ENCODE measurements at places on chromosomes 3 and 15.

DNA sequence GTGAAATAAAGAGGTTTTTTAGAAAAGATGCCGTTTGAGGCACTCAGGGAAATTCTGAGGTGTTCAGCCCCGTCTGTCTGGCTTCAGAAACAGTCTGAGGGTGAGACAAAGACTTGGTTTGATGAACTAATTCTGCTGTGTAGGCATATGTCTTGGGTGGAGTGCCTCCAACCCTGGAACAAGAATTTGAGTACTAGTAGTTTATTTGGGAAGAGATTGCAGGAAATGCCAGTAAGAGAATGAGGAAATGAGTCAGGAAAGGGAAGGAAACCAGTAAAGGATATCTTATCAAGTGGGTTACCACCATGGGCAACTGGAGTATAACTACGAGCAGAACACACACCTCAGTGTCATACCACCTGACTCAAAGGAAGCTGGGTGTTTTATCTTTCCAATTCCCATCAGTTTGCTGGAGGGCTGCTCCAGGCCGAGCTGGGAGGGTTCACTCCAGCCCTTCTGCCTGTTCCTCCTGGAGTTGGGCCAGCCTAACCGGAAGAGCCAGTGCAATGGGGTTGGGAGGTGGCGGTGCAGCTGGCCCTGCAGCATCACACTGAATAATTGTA is 75.3 kb downstream of the TGFBR2 start:
- ATAC-seq: peak; percentile 62

DNA sequence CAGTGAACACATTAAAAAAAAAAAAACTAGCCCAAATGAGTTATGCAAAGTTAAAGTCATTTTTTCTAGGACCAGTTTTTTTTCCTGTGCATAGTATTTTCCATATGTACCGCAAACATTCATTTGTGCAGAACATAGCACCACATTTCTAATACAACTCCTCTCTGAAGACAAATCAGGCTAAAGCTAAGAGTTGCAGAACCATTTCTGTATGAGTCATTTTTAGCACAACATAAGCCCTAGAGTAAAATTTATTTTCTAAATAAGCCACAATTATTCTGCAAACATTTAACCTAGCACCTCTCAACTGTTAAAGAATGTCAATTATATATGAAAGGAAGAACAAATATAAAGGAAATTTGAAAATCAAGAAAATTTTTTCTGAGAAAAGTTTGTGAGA is 375.8 kb downstream of the TIGIT start:
- no peak for ATAC-seq

DNA sequence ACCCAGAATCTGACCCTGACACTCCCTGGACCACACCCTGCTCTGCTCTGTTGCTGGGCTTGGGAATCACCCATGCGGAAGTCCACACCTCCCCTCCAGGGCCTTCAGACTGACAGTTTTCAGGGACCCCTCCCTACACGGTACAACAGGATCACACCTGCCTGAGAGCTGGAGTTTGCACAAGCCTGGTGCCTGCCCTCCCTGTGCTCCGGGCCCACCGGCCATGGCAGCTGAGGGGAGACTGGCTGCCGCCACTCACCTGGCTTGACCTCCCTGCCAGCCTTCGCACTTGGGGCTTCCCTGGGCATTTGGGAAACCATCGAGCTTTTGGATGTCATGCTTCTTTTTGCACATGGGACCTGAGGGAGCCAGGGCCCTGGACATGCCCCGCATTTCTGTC is 95.9 kb upstream of the ANKRD34C start:
- ATAC-seq: peak; percentile 53

GRCh38 chr3:182183716-182184430 is 472.1 kb downstream of the SOX2 start:
- ATAC-seq: peak; percentile 33

DNA sequence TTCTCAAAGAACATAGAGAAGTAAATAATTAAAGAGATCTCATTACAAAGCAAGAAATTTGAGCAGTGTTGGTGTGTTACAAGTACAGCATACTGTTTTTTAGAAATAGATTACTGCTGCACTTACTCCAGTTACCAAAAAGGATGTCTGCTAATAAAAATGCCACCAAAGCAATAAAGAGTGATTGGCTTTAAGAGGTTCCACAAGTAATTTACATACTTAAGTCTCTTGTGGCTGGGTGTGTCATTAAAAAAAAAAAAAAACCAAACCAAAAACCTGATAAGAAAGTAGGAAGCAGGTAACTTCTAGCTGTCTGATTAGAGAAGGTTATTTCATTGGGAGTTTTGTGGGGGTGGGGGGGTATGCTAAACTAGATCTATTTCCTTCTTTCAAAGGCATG is 15.2 kb downstream of the RAB11A start:
- no peak for ATAC-seq

DNA sequence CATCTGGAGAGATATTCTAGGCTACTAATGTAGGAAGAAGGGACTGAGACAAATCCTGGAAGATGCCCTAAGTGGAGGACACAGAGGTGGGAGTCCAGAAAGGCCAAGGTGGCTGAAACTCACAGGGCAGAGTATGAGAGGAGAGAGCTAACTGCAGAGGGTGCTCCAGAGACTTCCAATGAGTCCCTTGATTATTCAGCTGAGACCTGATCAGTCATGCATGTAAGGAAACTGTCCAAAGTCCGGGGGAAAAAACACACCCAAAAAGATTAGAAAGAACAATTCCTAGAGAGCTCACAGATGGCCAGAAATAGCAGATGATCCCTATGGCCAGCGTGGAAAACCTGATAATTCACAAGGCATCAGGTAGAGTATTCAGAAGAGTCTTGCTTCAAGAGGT is 18.7 kb upstream of the FOXP1 start:
- ATAC-seq: no peak

- peak; percentile 87 for ATAC-seq
Measured at GRCh38 chr3:149575961-149576564, 81.8 kb downstream of the WWTR1 start.

- ATAC-seq: no peak
Measured at GRCh38 chr3:168511428-168512014, 415.8 kb upstream of the GOLIM4 start.

DNA sequence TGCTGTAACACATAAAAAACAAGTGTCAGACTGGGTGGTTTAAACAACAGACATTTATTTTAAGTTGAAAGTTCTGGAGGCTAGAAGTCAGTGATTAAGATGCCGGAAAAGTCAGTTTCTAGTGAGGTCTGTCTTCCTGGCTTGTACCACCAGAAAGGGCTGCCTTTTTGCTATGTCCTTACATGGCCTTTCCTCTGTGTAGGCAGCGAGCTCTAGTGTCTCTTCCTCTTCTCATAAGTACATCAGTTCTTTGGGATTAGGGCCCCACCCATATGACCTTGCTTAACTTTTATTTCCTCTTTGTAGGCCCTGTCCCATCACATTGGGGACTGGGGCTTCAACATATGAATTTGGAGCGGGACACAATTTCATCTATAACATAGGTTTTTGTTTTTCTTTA is 128.0 kb downstream of the BBX start:
- no peak for ATAC-seq

DNA sequence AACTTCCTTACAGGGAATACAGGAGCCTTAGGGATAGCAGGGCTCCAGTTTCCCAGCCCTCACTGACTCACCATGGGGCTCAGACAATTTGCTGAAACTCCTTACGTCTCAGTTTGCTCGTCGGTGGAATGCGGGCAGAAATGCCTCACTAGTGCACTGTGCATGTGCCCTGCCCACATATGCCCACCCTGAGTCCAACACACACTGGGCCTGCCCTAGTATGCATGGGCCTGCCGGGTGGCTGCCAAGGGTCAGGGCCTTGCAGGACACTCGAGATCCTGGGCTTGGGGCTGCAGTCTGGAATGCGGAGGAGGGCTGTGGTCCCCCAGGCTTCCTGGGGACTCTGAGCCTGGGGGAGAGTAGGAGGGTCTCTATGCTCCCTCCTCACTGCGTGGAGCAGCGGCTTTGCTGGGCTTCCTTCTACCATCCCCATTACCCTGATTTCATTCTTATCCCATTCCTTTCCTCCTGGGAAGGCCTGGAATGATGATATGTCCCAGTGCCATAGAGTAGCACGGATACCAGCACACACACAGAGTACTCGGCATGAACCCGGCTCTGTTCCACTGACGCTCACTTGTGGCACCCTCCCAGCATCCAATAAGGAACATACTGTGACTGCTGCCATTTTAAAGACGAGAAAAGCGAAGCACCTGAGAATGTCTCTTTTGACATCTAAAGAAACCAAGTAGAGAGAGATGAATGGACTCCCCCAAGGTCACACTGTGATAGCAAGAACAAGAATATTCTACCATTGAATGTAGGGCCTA is 124.2 kb downstream of the ASB7 start:
- ATAC-seq: no peak

GRCh38 chr15:72193836-72194396 is 3.7 kb downstream of the GRAMD2A start:
- no peak for ATAC-seq

GRCh38 chr15:57646087-57646486 is 54.4 kb downstream of the MYZAP start:
- ATAC-seq: no peak

GRCh38 chr15:63121382-63122001 is at the start of gene LACTB:
Gene LACTB (plus strand): TSS chr15:63121861. CDS start chr15:63121872, 11 bp downstream.
- peak; percentile 94 for ATAC-seq
